ENCODE measurements at places on chromosomes 5 and 9.

DNA sequence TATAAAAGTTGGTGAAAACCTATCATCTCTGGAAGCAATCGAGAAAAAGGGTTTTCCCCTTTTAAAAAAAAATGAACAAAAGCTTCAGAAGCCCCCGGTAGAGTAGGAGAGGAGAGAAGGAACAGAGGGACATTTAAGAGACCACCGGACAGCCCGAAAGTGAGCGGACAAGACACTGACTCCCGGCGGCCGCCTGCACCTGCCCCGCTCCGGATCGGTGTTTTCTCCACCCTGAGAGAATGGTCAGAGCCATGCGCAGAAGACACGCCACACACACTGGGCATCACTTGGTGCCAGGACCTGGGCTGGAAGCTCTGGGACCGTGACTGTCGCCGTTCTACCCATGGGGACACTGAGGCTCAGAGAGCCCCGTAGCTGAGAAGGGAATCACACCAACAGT, 61.6 kb upstream of the SARDH start:
- DNase-seq = no peak

- no peak for DNase-seq
These were observed 10.4 kb upstream of the TOMM5 start for GRCh38 chr9:37602817-37603216.

- DNase-seq = no peak
These were observed 77.2 kb upstream of the OSMR start for GRCh38 chr5:38768412-38769211.

DNA sequence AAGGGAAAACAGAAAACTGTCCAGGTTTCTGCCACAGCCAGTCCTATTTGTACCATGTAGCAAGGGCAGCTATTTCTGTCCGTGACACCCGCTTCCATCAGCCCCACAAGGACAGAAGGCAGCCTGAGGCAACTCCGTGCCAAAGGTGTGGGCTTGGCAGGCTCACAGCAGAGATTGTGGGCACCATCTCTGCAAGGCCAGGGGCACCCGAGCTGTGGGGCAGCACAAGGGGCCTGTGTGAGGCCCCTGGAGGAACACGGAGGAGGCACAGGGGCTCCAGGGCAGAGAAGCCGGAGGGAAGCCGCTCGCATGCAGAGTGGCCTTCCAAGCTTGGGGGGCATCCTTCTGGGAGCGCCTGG, 43.5 kb downstream of the COL23A1 start:
- peak; percentile 44 for DNase-seq

DNA sequence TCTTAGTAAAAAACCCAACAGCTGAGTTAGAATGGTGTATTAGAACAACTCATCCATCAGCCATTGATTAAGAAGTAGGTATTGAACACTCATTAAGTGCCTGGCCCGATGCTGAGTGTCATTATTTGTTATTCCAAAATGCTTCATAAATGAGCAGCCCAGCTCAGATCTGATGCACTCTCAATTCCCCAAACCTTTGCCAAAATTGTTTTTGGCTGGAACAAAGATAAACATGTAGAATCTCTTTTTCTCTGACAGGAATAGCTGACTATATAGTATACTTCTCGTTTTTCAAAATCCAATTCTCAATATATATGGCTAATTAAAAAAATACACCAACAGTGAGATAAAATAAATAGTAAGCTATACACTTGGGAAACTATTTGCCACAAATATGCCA, 20.0 kb upstream of the ANKRD55 start:
- no peak for DNase-seq

- no peak for DNase-seq
These were observed 179.0 kb downstream of the MAN2A1 start for GRCh38 chr5:109868737-109869136.

DNA sequence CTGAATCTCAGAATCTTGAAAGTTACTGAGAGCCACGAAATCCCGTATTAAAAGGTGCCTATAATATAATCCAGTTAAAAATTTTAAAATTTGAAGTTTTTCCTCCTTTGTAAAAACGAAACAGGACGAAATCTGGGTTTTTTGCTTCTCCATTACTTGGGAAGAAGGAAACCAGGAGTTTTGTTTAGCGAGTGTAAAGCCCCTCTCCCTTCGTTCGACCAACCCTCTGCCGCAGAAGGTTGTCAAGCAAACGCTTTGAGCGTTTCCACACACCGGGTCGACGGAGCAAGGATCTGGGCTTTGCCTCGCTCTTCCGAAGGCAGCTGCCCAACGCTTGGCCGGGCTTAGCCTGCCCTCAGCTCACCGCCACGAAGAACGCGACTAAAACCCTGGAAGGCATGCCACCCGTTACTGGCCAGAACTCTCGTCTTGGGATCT, 1.6 kb upstream of the FOXE1 start:
- DNase-seq = no peak

DNA sequence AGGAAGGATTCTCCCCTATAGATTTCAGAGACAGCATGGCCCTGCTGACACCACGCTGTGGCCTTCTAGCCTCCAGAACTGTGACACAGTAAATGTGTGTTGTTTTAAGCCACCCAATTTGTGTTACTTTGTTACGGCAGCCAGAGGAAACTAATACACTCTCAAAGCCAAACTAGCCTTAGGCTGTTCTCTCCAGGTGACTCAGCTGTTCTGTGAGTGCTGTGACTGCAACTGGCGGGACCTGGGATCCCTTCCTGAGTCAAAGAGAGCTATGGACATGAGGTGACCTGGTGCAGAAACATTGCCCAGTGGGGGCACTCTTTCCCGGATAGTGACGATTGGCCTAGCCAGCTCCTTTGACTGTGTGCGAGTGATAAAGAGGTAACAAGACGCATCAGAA, 14.0 kb upstream of the MLANA start:
- no peak for DNase-seq

GRCh38 chr5:139897982-139898381, 102.4 kb downstream of the PSD2 start:
- DNase-seq = no peak

- no peak for DNase-seq
These were observed 6.1 kb upstream of the FAM120AOS start for GRCh38 chr9:93459432-93459847.

DNA sequence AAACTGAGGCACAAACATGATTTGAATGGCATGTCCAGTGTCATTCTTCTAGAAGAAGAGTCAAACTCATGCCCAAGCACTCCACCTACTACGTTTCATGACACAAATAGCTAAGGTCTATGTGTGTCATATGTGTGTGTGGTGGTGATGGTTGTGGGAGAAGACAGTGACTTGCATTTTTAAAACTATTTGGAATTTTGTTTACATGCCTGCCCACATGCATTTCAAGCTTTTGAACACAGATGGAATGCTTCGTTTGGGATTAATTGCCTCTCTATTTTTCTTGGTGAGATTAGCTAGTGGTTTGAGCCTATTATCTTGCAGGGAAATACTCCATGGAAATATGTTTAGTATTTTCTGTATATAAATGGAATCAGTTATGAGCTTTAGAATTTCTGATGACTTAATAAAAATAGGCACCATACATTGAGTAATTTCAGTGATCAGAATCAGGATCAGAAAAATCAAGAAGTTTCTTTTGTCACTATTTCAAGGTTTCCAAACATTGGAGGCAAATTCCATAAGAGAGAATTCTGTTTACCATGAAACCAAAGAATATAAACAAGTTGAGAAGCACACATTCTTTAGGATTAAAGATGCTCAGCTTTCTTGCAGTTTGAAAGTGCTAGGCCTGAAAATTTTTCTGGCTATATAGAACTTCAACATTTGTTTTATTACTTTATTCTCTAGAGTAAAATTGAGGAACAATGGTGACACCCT, 260.3 kb upstream of the SEMA6A start:
- no peak for DNase-seq

DNA sequence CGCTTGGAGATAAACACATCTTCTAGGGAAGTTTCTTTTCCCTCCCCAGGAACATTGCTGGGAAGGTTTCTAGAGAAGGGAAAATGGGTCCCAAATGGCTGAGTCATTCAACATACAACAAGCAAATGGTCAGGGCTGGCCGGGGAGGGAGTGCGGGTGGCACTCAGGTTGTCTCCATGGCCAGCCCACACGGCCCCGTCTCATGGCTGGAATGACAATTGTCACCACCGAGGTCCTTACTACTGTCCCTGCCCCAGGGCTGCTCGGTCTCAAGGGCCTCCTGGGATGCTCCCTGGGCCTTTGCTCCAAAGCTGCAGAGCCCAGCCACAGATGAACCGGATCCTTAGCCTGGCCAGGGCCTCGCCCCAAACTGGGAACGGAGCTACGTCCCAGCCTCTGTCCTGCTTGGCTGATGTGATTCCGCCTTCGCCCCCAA, 121.9 kb downstream of the FGF18 start:
- no peak for DNase-seq

GRCh38 chr5:149363358-149363757, 5.5 kb downstream of the PCYOX1L start:
- DNase-seq = no peak

- no peak for DNase-seq
These were observed 33.0 kb upstream of the C6 start for GRCh38 chr5:41246376-41246775.

- DNase-seq = no peak
These were observed 159.8 kb upstream of the ACOT12 start for GRCh38 chr5:81553567-81554212.

GRCh38 chr9:76415731-76416130, 21.5 kb upstream of the RFK start:
- DNase-seq = no peak

GRCh38 chr5:76583163-76584047, 39.8 kb downstream of the F2RL2 start:
- DNase-seq = no peak

GRCh38 chr9:136081113-136081825, 13.8 kb downstream of the NACC2 start:
- peak; percentile 73 for DNase-seq

DNA sequence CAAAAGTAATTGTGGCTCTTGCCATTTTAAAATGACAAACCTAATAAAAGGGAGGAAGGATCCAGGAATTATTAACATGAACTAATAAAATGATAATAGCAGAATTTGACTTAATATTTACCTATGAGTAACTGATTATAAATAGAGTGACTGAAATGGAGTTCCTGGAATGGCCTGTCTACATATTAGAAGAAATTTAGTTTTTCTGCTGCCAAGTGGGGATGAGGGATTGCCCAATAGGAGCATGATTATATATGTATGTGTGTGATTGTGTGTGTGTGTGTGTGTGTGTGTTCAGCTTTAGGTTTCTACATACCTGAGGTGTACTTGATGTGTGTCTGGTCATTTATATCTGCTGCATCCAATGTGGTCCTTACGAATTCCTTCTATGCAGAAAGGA, 36.6 kb upstream of the ITGA1 start:
- no peak for DNase-seq

DNA sequence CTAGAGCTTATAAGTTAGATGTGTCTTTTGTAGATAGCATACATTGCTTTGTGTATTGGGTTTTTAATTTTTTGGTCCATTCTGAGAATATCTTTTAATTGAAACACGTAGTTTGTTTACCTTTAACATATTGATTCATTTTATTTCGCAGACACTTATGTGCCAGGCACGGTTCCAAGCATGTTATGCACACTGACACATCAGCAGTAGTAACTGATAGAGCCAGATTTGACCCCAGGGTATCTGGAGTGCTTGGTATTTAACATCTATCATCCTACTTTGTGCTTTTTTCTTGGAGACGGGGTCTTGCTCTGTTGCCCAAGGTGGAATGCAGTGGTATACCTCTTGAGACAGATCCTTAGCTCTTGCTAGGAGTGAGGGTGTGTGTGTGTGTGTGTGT, 71.9 kb downstream of the USP20 start:
- DNase-seq = no peak

DNA sequence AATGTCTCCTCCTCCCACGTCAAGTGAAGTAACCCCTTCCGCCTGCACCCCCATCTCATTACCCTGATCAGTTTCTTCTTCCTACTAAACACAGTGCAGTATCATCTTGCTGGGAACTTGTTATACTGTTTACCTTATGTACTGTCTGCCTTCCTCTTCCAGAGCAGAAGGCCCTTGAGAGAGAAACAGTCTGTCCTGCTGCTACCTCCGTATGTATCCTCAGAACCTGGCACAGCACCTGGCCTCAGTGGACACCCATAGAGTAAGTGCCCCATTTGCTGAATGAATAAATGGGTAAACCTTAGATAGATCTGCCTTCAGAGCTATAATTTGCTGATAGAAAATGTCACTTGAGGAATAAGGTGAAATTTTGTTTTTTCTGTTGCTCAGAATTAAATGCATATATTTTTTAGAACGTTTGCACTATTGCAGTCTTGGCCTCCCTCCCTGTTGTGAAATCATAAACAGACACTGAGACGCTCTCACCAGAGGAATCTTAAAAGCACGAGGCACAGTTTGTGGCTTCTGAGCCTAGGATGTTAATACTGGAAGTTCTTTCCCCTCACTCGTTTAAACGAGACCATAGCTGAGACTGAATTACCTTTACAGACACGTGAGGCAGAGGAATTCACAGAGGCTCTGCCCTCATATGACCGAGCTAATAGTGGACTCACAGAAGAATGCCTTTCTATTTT, 223.1 kb upstream of the DAP start:
- no peak for DNase-seq

GRCh38 chr5:144896473-144896872, 725.8 kb downstream of the KCTD16 start:
- DNase-seq = no peak

GRCh38 chr9:77604316-77604715, 43.8 kb downstream of the GNA14 start:
- no peak for DNase-seq

GRCh38 chr5:6202968-6203365, 175.4 kb downstream of the MED10 start:
- no peak for DNase-seq

GRCh38 chr9:113807173-113808061, 68.7 kb upstream of the ZNF618 start:
- no peak for DNase-seq

DNA sequence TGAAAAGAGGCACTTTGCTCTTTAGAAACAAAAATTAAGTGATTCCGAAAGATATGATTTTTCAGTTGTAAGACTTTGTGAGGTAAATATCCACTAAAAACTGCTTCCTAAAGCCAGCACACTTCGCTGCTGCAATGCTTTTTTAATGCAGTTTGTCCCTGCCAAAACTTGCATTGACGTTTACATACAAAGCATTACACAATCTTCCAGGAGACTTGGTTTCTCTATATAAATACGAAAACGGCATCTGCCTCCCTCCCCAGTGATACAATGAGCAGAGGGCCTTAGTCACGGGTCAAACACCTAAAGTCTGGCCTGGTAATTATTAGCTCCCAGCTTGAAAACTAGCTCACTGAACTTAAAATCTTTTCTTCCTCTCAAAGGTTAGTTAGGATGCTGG, 170.7 kb downstream of the TSSK1B start:
- DNase-seq = no peak

DNA sequence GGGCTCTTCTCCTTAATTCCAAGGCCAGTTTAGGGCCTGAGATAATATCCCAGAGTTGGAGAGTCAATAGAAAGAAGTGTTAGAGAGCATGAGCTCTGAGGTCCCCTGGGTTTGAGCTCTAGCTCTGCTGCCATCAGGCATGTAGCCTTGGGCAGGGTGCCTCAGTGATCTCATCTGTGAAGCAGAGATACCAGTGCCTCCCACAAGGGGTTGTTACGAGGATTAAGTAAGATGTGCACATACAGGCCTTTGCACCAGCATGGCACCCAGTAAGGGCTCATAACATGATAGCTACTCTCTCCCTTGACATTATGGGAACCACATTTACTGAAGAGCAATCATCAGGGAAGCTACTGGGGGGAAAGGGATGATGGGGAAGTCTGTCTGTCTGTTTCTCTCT, 265.7 kb downstream of the HSPA4 start:
- no peak for DNase-seq
